ENCODE measurements at places on chromosomes 3 and 15.

DNA sequence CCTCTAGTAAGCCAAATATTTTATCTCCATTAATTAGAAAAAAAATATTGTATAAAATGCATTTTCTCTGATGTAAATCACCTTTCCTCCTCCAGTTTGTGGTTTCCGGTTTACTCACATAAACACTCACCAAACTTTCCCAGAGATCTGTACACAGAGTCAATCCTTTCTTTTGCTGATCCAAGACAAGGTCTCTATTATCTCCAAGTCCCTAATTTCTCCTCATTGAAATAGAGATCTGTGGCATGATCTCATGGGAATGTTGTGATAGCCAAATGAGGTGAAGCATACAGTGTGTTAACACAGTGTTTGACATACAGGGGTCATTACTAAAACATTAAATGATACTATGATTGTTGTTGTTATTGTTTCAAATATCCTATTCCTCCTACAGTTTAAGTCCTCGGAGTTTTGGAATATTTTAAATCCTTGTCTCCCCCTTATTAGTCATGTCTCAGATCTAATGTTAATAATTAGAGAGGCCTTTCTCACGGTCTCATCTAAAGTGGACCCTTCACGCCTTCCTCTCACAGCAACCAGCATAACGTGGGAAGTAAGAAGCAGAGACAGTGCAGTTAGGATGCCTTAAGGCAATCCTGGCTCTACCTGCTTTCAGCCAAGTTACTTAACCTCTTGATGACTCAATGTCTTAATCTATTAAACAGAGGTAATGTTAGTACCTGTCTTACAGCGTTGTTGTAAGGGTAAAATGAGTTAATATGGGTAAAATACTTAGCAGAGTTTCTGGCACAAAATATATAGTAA lies 333.3 kb downstream of the GRM7 start:
- DNase-seq, result no peak

DNA sequence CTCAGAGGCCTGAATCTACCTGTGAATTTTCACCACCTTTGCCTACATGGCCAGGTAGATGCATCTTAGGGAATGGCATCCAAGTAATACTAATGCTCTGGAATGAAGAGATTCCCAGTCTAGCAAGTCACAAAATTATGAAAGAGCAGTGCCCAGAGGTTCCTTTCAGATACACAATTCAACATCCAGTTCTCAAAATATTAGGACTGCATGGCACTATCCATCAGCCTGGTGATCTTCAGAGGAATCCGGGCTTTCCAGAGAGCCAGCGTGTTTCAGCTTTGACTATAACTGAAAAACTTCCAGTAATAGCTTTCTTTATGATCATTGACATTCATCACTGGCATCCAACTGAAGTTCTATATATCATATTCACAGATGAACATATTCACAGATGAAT lies 849.8 kb downstream of the AGBL1 start:
- no peak for DNase-seq

- DNase-seq, result peak; percentile 46
These were observed 318.6 kb downstream of the FGF12 start for GRCh38 chr3:192408647-192409200.

GRCh38 chr3:174202116-174202515 lies 657.0 kb upstream of the NAALADL2 start:
- DNase-seq, result no peak

DNA sequence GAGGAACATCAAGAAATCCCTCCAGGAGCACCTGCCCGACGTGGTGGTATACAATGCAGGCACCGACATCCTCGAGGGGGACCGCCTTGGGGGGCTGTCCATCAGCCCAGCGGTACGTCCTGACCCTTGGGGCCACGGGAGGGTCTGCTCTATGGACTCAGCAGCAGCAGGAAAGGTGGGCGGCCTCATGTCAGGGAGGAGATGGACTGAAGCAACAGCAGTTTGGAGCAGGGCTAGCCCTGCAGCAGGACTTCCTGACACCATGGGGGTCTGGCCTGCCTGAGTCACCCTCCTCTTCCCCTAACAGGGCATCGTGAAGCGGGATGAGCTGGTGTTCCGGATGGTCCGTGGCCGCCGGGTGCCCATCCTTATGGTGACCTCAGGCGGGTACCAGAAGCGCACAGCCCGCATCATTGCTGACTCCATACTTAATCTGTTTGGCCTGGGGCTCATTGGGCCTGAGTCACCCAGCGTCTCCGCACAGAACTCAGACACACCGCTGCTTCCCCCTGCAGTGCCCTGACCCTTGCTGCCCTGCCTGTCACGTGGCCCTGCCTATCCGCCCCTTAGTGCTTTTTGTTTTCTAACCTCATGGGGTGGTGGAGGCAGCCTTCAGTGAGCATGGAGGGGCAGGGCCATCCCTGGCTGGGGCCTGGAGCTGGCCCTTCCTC lies 24.2 kb downstream of the HDAC11 start:
- no peak for DNase-seq

- DNase-seq, result no peak
These were observed 228.7 kb upstream of the ZNF385D start for GRCh38 chr3:21979706-21980105.

GRCh38 chr3:4948395-4948794 lies 30.8 kb upstream of the BHLHE40 start:
- DNase-seq, result no peak

DNA sequence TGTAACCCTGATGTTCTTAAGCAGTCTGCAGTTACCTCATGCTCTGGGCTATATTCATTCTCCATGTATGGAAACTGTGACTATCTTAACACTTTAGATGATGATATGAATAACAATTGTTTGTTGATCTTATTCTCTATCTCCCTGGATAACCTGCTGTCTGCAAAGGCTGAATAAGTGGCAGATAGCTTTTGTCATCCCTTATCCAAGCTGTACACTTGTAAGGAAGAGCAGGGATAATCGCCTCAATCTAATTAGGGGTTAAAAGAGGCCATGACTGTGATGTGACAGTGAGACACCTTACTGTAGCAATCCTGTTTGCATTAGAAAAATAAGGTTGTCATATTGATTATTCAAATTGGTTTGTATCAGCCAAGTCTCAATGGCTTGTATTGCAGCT lies 123.9 kb downstream of the RSRC1 start:
- peak; percentile 22 for DNase-seq

GRCh38 chr3:3368306-3368705 lies 188.8 kb upstream of the CRBN start:
- DNase-seq, result no peak

Data from NCI-H524 (cell line).